Eye (tissue), 1 donor: ENCODE measurements at places on chromosomes 6 and 20.

GRCh38 chr6:145728444-145729385, 6.6 kb downstream of the EPM2A start:
- no peak for DNase-seq

- no peak for DNase-seq
Observed at GRCh38 chr6:144624246-144624645, 339.1 kb downstream of the UTRN start.

DNA sequence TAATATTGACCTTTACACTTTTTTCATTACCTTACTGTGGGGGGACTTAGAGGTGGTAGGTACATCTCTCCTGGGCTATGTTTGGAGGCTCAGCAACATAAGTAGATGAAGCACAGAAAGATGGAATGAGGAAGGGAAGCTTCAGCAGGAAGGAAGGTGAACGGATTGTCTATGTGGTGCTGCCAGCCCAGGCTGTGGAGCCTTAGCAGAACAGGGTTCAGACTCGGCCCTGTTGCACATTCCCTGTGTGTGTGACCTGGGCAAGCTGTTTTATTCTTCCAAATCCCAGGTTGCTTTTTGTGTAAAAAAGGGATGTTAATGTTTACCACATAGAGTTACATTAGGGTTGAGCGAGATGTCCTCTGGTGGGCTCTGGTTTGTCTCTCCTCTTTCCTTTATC, 41.2 kb downstream of the ANKS1A start:
- DNase-seq, result no peak

GRCh38 chr6:18561037-18561750, 174.0 kb downstream of the RNF144B start:
- peak; percentile 30 for DNase-seq

DNA sequence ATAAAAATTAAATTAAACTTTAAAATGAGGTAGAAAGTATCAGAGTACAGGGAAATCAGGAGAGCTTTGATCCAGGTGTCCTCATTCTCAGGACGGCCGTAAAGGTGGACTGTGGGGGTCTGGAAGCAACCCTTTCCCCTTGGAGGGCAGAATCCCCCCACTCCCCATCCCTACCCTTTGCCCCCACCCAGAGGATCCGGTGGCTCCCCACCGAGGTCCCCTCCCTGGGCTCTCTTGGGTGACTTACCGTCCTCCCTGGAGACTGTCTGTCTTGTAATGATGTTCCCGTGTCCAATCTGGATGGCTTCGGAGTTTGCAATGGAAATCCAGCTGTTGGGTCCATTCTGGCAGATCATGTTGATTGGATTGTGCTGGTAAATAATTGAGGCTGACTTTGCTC, 7.3 kb downstream of the ZBP1 start:
- DNase-seq, result no peak

DNA sequence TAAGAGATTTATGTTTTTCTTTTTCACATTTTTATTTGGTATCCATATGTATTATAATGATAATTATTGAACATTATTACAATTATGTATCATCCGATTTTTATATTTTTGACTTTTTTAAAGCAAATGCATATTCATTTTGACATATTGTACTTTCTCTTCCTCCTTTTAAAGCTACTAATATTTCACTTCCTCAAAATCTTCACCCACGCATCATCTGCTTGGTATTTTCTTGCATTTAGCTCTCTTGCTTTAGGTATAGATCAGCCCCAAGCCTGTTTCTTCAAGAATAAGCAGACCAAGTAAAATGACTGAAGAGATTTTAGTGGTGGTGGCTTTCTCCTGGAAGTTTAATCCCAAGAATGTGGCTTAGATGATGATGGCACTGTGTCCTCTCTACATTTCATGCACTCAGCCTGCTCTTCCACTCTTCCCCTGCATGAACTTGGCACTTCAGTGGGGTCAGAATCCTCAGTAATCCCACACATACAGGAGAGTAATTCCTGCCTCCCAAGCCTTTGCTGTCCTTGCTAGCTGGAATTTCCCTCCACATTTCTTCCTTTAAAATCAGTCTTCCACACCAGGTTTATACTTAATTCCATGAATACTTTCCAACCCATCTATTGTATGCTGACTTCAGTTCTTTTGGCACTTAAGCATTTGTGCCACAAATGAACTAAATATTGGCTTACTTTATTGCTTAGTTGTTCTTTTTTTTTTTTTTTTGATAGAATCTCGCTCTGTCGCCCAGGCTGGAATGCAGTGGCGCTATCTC, 8.2 kb downstream of the NCOA7 start:
- DNase-seq, result no peak

DNA sequence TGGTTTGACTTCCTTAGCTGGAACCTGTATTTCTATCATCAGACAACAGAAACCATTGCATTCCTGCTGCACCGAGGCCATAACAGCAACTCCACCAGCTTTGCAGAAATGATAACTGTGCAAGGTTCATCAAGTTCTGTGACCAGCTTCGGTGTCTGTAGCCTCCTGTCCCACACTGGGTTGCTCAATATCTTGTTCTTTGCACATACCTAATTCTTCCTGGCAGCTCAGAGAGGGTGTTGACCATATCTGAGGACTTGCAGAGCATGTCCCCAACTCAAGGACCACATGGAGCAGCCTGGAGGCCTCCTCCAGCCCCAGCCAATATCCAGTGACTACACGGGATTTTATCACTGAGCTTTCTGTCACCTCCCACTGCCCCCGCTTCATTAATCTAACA, 59.3 kb upstream of the SCAF8 start:
- no peak for DNase-seq

DNA sequence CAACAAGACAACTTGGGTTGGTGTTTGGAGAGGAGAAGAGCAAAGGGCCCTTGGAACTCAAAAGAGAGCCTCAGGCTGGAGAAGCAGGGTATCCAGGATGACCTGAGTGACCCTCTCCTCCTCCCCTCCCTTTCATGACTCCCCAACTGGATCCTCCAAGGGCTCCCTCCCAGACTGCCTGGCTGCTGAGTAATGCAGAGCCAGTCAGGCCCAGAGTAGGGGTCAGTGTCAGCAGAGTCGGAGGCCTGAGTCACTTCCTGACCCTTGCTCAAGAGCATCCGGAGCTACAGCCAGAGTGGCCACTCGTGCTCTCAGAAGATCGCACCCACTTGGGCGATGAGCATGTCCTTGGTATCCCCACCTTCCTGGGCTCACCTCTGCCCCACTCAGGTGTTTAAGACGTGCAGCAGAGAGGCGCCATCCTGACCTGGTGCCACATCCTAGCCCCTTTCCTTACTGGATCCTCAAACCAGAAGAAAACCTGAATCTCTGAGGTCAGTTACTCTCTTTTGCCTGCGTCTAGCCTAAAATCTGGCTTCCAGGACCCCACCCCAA, 2.8 kb upstream of the MAPK13 start:
- DNase-seq, result no peak

GRCh38 chr6:168678077-168678476, 237.1 kb downstream of the SMOC2 start:
- DNase-seq, result no peak

DNA sequence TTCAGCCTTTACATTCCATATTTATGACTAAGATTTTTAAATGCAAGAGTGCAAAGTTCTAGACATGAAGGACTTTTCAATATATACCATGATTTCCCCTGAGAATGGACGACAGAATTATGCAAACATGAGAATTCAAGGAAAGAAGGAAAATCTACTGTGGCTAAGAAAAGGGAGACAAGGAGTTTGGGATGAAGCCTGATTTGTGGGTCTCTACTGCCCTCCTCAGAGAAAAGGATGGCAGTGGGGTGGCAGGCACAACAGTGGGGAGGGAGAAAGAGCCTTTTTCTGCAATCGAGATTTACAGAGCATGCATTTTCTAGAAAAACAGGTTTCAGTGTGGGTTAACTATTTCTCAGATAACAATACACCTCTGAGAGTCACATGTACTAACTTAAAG, 466.9 kb upstream of the NRSN1 start:
- DNase-seq, result peak; percentile 87
